Stimulated activated CD4-positive, alpha-beta T cell treated with anti-CD3 and anti-CD28 coated beads, Interleukin-2, amount 100 ng/mL, for 48 hours (primary cell): ENCODE measurements at places on chromosomes 4 and X.

DNA sequence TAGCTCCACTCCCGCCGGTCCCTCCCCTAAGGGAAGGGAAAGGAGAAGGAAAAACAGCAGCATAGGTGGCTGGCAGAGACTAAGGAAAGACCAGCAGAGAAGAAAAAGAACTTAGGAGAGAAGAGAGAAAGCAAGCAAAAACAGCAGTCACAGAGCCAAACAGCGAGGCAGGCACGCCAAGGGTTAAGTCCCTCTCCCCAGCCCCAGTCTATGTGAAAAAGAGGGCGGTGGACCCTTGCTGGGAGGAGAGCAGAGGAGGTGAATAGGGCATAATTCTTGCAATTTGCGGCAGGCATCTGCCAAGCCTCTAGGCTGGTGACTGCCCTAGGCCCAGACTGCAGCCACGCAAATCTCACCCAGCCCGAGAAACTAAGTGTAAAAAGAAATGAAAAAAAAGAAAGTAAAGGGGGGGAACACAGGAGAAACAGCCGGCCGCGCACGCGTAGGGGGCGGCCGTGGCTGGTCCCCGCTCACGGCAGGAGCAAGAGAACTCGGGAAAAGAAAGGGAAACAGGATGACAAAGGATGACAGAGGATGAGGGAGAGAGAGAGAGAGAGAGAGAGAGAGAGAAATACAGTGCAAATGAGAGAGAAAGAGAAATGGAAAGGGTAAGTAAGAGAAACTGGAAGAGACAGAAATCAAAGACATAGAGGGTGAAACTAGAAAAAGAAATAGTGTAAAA, 48.6 kb downstream of the MAGEA9 start:
- no peak for DNase-seq

DNA sequence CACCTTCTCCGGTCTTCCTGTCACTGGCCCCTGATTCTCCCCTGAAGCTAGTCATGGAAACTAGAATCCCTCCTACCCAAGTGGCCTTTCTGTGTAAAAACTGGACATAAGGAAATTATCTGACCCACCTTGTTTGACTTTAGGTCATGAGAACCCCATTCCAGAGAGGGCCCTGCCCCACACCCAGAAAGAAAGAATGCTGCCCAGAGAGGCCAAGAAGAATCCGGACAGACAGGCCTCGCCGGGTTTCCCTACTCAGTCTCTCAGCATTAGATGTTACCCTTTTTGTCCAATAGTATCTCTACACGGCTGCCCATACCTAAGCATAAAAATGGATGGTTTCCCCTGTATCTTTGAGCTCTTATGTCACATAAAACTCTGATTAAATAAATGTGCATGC, 83.3 kb upstream of the HELT start:
- DNase-seq, result no peak

- DNase-seq, result no peak
Measured at GRCh38 chrX:119455264-119455663, 13.0 kb upstream of the SLC25A5 start.

DNA sequence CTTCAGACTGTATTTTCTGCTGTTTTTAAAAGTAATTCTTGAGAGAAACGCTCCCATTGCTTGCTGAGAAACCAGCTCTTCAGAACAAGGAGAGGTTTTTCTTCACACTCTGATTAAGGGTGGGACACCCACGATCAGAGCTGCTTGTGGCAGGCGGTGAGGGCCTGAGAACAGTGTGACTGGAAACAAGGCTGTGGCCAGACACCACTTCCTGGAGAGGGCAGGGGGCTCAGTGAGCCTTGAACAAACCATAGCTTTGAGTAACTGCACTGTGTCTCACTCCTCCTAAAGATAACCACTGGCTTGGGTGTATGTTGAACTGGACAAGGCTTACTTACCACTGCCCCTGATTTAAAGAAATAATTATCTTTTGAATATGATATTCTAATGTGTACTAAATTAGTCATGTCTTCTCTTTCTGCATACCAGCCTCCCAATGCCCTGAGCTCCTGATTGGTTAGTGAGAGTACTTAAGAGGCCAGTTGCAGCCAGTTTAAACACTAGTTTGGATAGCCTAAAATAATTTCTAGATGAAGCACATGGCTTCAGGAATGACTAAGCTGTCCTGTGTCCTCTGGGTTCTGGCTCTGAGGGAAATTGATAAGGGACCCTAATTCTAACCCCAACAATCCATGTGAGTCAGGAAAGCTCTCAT, 3.7 kb upstream of the GPR82 start:
- peak; percentile 18 for DNase-seq

DNA sequence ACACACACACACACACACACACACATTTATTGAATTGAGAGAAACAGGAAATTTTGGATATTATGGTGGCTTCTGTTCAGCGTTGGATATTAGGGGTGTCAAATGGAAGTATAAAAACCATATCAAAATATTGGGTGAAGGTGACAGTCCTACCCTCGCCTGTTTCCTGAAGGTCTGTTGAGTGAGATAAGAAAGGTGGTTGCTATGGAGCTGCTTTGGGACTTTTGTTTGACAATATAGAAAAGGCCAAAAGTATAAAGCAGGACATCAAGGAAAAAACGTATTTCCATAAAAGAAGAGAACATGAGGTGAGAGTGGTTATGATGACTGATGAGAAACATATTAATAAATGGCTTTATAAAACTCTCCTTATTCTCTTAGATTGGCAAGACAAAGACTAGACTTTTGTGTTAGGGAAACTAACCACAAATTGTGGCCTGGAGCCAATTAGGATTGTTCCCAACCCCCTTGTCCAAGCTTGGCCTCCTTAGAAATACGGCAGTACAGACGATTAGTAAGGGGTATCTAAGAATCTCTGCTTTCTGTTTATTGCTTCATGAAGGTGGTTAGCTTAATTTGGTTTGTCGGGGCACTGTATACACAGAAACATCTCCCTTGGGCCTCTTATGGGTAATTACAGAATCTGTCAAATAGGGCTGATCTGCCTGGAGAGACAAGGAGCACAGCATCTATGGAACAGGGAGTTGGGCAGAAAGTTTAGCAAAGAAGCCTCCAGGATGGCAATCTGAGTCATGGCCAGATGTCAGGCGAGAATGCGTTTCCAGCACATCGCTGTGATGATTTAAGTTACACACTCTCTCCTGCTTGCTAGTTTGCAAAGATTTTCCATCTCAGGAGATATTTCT, 198.0 kb downstream of the CBR4 start:
- DNase-seq, result no peak

DNA sequence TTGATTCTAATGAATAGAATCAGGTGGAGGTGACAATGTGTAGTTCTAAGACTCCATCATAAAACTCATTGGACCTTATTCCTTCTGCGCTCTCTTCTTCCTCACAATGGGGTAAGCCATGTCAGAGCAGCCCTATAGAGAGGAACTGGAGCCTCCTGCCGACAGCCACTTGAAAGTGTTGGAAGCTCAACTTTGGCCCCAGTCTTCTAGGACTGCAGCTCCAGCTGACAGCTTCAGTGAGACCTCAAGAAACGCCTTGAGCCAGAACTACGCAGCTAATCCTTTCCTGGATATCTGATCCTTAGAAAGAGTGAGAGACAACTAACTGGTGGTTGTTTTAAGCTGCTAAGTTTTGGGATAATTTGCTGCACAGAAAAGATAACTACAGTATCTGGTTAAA, 22.1 kb upstream of the ADH7 start:
- DNase-seq, result no peak

- no peak for DNase-seq
Measured at GRCh38 chr4:66667249-66667648, 878.1 kb downstream of the CENPC start.

DNA sequence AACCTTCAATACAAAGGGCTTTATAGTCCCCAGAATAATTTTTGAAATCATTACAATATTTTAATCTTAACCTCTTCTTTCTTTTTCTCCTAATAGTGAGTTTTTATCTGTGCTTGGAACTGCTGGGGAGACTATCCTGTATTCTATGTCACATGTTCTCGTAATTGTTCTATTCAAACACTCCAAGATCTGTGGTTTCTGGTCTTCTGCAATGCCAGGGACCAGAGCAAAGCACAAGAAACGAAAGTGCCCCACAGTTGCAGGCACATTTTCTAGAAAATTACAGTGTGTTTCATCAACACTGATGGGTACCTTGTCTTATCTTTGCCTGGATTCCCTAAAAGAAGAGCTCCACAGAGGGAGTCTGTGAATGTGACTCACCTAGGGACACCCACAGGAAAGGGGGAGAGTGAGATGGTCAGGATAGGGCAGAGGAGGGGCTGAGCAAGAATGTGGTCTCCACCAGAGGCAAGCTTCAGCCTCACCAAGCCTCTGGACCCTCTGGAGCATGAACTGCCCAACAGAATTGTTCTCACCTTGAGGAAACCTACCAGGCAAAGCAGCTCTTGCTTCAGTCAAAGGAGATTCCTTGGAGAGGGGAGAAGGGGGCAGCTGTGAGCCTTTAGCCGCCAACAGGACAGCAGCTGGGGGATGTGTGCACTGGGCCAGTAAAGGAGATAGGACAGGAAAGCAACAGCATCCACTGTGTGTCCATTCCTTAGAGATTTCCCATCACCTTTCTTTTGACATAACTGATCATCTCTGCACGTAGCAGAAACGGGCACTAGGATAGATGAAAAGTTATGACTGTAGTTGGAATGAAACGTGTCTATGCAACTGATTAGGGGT, 25.9 kb downstream of the UNC5C start:
- DNase-seq, result no peak

- DNase-seq, result no peak
Measured at GRCh38 chrX:130086447-130087206, 23.7 kb downstream of the ELF4 start.

DNA sequence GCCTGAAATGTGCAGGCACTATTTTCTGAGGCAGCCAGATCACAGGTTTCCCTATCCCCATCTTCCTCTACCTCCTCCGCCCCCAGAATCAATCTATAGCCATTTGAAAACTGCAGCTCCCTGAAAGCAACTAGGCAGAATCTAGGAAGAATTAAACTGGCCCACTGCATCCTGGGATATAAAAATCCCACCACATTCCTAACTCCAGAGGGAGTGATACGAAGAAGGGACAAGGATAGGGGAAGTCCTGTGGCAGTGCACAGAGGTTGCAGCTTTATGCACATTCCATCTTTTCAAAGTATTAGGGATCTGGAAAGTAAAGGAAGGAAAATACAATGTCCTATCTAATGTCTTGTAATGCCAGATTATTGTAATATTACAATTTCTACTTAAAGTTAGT, 18.3 kb upstream of the HERC3 start:
- DNase-seq, result no peak
